H54 (cell line): ENCODE measurements at places on chromosomes 11 and 22.

- DNase-seq = no peak
Measured at GRCh38 chr11:1235901-1236315, 13.0 kb downstream of the MUC5B start.

DNA sequence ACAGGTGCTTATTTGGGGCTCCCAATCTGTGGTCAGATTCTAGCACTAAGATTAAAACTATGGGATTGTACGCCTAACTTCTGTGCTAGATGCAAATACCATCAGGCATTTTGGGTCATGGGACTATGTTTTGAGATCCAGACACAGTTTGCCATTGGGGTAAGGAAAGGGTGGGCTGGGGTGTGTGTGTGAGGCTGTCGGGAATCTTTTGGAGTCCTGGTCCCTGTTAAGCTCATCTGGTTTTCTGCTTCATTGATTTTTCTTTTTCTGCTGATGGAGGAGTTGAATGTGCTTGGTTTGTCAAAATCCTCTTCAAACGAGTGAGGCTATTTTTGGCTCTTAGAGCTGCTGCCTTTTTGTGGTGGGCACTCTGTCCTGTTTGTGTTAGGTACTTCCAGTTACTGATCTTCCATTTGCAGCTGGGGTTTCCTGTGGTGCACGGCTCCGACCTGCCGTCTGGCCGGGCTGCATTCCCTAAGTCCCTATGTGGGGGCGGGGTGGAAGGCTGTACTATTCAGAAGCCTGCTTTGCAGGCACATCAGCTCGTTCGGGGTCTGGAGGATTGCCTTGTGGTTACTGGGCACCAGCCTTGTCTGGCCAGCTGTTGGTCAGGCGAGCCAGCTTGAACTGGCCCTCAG is 2.9 kb downstream of the BCR start:
- DNase-seq = no peak

- no peak for DNase-seq
Measured at GRCh38 chr11:1655168-1656060, 25.8 kb downstream of the KRTAP5-5 start.

DNA sequence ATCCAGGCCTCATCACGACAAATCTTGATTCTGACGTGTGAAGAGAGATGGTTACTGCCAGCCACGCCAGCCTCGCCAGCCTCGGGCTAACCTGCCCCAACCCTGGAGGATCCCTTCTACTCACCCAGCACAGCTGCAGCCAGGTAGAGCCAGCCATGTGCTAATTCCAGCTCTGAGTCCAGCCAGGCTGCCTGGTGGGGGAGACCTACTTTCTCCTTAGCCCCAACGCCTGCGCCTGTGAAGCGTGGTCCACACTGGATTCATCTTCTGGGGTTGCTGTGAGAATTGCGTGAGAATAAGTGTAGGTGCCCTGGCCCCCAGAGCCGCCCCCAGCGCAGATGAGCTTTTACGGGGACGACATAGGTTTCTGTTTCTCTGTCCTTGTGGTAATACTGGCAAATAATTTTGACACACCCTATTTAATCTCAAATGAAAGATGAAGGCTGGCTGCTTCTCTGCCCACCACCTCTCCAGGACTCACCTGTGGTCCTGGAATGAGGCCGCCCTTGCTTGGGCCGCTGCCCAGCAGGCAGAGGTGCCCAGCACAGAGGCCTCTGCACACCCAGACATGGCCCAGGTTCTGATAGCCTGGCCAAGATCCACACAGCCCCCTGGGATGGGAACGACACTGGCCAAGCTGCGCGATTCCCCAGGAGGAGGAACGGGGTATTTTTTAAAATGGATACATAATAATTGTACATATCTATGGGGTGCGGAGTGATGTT is 528.4 kb downstream of the TBC1D22A start:
- no peak for DNase-seq

DNA sequence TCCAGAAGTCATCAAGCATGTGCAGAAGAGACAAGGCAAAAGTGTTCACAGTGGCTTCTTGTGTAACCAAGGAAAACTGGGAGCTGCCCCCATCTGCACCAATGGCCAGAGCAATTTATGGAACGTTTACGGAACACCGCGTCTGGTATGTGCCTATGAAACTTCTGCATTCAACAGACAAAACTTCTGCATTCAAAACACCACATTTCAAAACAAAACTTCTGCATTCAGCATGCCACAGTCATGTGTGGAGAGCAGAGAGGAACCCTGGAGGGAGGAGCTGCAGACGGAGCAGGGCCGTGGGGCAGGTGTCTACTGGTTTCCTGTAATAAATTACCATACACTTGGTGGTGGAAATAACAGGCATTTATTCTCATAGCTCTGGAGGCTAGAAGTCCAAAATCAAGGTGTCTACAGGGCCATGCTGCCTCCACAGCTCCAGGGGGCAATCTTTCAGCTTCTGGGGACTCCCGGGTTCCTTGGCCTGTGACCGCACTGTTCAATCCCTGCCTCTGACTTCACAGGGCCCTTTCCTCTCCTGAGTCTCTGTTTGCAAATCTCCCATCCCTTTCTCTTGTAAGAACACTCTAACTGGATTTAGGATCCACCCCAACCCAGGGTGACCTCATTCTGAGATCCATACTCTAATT is 32.2 kb downstream of the RPL3 start:
- DNase-seq = no peak

DNA sequence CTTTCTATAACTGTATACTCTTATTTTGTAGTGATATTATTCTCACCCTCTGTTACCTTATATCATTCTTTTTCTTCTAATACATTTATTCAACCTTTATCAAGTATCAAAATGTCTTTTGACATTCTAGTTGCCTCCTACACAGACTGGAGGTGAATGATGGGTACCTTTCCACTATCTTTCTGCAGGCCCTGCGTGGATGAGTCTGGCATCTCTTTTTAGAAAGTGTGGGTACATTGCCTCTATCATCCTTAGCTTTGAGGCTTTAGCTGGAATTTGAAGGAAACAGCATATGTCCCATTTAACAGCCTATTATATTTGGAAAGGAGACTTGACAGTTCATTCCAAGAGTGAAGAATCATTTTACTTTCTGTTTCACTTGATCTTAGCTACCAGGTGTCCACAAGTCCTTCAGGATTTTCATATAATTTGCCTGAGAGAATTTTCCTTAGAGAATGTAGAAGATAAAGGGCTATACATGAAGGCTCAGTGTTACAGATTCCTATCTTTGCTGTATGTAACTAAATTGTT is 192.0 kb downstream of the CWF19L2 start:
- no peak for DNase-seq

DNA sequence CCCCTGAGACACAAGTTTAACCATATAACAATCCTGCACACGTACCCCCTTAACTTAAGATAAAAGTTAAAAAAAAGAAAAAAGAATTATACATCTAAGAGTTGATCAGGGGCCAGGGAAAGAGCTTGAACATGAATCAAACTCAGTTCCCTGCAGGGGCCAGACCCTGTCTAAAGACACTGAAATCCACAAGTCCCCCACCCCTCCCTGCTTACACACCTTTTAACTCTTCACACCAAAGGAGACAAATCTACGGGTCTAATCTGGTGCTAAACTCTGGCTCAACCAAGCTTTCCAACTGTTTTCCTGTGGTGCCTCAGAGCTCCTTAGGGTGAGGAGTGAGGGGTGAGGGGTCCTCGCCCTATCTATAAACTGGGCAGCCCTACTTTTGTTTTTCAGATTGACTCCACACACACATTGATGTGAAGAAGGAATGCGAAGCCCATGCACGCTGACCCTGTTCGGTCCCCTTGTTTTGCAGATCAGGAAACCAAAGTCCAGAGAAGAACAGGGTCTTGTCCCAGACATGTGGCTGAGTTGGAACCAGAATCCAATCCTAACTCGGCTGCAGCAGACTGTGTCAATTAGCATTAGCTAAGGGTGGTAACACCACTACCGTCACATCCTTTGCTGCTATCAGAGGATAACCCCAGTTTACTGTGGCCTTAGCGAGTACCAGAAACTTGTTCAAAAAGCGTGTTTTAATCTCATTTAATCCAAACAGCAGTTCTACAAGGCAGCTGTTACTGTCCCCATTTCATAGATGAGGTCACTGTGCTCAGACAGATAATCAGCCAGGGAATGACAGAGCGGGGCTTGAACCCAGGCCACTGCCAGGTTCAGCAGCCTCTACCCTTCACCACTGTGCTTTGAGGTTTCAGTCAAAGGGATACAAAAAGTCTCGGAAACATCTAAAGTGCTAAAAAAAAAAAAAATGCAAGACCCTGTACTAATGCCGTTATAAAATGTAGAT is 145.2 kb upstream of the SYT13 start:
- no peak for DNase-seq

DNA sequence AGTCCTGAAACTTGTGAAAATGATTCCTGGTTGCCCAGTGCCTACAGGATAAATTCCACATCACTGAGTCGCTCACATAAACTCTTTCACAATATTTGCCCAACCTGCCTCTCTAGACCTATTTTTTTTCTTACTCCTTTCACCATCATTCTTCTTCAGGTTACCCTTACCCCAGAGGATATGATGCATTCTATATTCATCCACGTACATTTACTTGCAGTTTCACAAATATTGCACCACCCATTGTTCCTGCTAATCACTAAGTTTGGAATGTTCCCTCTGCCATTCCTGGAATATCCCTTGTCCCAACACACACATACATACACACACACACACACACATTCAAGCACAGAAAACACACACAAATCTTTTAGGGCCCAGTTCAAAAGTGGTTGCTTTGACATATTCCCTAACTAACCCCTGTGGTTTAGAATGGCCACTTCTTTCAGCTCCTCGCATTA is 379.5 kb downstream of the ETS1 start:
- peak; percentile 19 for DNase-seq

DNA sequence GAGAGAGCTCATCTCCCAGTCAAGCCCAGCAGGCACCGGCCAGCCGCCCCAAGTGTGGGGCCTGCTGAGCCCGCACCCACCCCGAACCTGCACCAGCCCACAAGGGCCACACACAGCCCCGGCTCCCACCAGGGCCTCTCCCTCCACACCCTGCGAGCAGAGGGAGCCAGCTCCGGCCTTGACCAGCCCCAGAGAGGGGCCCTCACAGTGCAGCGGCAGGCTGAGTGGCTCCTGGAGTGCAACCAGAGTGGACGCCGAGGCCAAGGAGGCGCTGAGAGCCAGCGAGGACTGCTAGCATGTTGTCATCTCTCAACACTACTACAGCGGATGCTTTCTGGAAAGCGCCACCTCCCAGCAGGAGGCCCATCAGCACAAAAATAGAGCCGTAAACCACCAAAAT is 10.9 kb downstream of the DEFB108B start:
- DNase-seq = no peak

DNA sequence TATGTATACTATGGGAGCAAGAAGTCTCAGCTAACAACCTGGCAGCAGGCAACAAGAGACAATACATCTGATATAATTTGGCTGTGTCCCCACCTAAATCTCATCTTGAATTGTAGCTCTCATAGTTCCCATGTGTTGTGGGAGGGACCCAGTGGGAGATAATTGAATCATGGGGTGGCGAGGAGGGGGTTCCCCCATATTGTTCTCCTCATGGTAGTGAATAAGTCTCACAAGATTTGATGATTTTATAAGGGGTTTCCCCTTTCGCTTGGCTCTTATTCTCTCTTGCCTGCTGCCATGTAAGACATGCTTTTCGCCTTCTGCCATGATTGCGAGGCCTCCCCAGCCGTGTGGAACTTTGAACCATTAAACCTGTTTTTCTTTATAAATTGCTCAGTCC is 6.2 kb downstream of the DNAJC24 start:
- DNase-seq = no peak

GRCh38 chr11:2132874-2133240 is 6.3 kb downstream of the IGF2 start:
- DNase-seq = no peak

DNA sequence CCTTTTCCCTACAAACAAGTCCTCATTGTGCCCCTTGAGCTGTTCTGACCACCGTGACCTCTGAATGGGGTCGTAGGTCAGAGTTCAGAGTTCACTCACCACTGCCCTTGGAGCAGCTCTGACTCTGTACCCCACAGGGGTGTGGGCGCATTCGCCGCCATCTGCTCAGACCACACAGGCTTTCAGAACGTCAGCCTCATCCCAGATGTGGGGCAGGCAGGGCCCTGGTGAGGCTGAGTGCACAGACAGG is 14.8 kb upstream of the MUC5B start:
- no peak for DNase-seq

DNA sequence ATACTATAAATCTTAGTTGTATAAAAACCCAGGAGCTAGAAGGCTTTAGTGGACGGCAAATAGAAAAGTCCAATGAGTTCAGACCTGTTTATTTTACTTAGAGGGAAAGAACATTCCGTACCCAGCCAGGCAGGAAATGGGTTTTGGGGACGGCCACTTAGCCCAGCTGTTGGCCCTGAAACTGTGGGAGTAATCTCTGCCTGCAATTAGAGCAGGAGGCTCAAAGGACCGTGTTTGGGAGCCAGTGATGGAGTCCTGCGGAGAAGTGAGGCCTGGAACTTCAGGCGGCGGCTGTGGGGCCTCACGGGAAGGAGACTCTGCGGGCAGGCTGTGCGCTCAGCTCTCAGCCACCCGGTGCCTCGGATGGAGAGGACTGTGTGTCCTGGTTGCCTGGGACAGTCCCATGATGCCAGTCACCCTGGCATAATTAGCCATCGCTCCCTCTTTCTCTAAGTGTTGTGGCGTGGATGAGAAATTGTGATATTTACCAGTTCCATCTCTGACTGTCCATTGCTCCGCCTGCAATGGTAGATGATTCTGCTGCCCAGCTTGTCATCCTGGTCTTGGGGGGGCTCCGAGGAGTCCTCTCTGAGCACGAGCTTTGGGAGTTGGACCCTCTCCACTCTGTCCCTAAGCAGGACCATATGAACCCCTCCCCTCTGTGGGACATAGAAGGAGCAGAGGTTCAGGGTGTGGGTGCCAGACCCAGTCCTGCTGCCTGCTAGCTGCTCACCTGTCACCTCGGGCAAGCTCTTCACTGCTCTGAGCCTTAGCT is 530.3 kb downstream of the TBC1D22A start:
- no peak for DNase-seq

GRCh38 chr22:46679706-46680269 is 58.3 kb downstream of the CERK start:
- no peak for DNase-seq

- DNase-seq = peak; percentile 19
Measured at GRCh38 chr11:101860696-101861427, 53.9 kb upstream of the CEP126 start.

- no peak for DNase-seq
Measured at GRCh38 chr11:88620568-88621130, 283.1 kb upstream of the CTSC start.

DNA sequence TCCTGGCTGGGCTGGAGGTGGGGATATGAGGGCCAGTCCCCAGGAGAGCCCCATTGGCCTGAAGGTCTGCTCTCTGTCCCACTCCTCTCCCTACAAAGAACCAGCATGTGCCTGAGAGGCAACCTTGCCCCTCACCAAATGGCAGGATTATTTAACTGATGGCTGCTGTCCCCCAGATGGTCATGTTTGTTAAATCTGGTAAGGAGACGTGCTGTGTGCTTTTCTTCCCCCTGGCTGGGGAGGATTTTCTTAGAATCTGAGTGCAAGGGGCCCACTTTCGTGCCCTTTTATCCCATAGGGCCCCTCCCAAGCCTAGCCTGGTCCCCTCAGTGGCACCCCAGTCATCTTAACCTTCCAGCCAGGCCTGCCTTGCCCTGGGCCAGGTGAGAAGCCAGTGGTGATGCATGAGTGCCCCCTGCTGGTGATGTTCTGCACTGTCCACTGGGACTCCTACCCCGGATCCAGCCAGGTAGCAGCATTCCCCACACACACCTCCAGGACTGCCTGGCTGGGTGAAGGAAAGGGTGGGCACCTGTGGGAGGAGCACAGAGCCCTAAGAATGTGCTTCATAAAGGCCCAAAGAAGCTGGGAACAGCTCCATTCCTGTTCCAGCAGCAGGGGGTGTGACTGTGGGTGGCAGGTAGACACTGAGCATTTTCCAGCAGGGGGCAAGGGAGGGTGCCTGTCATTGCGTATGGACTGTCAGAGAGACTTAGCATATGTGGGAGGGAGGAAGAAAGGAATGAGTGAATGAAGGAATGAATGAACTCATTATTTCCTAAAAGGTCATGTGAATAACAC is 28.9 kb downstream of the MFNG start:
- DNase-seq = peak; percentile 57
